ENCODE measurements at places on chromosomes 2 and 18.

DNA sequence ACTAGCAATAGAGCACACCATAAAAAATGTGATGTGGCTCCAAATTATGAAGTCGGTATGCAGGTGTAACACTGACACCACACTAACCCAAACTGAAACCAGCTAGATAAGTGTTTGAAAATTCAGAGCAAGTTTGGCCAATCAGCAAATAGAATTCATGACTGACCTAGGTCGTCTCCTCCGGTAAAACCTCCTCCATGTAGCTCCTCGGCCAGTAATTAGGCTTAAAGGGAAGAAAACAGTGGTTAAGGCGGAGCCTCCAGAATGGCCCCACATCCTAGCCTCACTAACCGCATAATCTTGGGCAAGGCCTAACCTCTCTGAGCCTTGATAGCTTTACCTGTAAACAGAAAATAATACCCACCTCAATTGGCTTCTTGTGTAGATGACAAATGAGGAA is 30.1 kb downstream of the C1D start:
- no peak for DNase-seq

GRCh38 chr2:8527031-8527430 is 154.8 kb upstream of the ID2 start:
- DNase-seq: no peak

DNA sequence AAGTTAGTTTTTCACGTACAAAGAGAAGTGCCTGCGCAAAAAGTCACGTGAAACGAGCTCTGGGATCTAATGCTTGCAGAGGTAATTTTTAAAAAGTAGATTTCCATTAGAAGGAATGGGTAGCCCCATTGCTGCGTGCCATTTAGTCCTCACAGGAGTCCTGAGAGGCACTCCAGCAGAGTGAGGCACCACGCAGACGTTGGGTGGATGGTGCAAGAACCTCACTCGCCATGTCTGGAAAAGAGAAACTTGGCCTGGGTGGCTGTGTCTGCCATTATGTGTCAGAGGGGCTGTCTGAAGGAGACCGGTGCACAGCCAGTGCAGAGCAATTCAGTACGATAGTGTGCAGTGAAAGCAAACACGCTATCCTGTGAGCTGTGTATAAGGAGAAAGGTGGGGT is 1.8 kb upstream of the HDAC4 start:
- no peak for DNase-seq

GRCh38 chr2:67579216-67579615 is 182.1 kb downstream of the ETAA1 start:
- DNase-seq: no peak

GRCh38 chr2:196217116-196217515 is 45.7 kb upstream of the STK17B start:
- DNase-seq: no peak

DNA sequence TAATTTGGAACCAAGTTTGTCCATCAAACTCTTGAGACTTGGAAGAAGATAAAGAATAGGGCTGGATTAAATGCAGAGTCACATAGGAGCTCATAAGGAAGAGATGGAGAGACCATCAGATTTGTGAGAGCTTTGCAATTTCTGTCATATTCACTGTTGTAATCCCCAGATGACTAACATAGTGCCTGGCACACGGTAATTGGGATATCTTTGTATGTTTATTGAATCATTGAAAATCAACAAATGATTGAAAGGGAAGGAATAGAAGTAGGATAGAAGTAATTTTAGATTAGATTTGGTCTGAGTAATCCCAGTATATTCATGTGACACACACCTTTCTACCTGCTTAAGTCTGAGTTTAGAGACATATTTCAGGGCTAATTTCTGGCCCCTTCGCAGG is 75.4 kb downstream of the LCLAT1 start:
- no peak for DNase-seq

DNA sequence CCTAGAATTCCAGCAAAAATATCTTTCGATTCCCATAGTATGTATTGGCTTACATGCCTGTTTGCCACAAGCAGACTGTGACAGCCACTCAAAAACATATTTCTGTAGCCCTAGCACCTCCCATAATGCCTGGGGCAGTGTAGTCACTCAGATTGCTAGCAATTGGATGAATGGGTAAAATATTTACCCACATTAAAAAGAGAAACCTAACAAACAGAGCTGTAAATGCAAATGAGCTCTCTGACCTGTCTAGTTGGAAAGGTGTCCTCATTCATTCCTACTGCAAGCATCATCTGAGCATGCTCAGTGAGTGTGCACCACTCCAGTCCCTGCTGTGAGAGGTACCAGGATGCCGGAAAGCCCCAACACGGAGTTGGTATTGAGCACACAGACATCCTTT is 234.0 kb upstream of the RAB12 start:
- DNase-seq: no peak

DNA sequence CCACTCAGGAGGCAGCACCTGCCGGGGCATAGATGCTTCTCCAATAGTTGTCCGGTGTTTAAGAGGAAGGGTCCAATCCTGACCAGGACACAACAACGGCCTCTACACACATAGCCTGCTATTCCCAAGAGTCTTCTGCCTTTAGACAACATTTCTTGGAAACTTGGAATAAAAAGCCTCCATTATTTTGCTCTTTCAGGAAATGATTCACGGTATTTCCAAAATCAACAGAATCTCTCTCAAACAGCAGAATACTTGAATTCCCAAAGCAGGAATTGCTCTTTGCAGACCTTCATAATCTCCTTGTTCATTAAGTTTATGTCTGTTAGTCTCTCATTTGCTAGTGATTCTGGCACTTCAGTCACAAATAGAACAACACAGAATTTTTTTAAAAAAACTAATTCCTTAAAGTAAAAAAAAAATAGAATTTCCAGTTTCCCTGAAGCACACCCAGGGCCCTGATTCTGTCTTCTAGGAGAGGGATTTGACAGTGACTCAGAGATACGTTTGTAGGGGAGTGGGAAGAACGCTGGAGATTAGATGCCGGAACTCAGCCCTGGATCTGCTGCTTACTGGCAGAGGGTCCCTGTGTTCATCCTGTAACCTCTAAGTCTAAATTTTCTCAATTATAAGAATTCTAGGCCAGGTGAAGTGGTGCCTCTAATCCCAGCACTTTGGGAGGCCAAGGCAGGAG is 74.7 kb downstream of the NAB1 start:
- DNase-seq: no peak

GRCh38 chr2:206323486-206323885 is 49.0 kb downstream of the ZDBF2 start:
- peak; percentile 11 for DNase-seq

DNA sequence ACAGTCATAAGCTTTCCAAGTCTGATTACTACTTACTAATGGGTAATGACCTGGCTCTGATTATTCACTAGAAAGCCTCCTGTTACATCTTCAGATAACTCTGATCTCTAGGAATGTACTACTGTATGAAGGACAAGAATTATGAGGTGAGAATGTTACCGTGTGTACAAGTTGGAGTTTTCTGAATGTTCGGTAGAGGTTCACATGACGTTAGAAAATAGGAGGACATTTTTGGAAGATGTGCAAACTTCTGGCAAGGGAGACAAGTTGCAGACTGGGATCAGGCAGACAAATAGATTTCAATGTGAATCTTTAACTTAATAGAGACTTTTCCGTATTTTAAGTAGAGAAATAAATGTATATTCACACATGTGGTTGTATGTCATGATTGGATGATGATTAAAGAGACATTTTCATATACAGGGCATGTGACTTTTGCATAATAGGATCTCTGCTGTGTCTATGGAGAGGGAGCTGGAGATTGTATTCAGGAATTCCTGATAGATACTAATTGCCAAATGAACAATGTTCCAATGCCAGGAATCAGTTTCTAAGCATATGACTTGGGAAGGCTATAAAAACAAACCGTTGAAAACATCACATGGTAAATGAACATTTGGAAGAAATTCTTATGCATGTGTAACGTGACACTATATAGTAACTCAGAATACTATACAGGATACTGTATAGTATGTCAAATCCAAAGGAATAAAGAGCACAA is 1695.8 kb upstream of the PIK3C3 start:
- DNase-seq: no peak

DNA sequence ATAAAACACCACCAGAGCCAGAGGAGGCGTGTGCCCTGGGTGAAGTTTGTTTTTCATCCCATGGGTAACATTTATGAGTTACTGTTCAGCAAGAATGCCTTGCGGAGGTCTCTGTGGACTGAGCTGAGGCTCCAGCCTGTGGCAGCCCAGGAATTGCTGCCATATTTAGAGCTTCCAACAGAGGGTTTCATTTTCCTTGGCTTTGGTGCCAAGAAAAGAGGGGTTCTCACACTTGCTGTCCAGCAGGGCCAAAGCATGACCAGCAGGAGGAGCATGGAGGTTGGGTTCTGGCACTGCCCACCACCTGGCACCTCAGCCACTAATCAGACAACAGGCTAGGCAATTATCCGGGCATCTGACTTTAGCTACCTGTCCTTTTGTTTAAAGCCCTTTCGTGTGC is 36.7 kb downstream of the EPAS1 start:
- no peak for DNase-seq

GRCh38 chr2:207253666-207254345 is 88.1 kb upstream of the KLF7 start:
- DNase-seq: no peak

- no peak for DNase-seq
These were observed 46.1 kb upstream of the PLB1 start for GRCh38 chr2:28449488-28450395.

GRCh38 chr18:34598120-34598635 is 111.9 kb upstream of the DTNA start:
- no peak for DNase-seq

GRCh38 chr2:236343400-236344161 is 79.4 kb upstream of the ASB18 start:
- peak; percentile 82 for DNase-seq

DNA sequence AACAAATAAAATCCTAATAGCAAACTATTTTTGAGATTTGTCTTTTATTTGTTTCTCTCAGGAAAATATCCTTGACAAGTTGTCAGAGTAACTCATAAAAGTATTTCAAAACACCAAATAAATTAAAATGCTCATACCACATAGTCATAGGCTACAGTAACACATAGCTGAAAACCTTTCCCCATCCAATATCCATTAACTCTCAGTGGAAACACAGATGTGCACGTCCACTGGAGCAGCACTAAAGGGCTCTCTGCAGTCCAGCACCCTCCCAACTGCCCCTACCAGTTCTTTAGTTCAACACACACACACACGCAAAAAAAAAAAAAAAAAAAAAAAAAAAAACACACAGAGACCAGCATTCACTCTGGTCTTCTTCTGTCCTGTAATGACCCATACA is 879 bp upstream of the XDH start:
- no peak for DNase-seq

DNA sequence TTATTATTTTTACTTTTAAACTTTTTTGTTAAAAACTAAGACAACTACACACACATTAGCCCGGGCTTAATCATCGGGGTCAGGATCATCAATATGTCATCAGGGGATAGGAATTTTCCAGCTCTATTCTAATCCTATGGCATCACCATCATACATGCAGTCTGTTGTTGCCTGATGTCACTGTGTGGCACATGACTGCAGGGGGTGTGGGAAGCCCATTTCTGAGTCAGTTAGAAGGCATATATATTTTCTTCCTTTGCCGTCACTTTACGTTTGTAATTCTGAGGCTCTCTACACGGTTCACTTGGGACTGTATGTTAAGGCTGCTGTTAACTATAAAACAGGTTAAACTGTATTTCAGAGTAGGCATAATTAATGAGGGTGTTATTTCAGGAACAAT is 144.4 kb upstream of the ITGA6 start:
- DNase-seq: no peak

GRCh38 chr2:202782940-202783558 is 88.5 kb downstream of the ICA1L start:
- no peak for DNase-seq

DNA sequence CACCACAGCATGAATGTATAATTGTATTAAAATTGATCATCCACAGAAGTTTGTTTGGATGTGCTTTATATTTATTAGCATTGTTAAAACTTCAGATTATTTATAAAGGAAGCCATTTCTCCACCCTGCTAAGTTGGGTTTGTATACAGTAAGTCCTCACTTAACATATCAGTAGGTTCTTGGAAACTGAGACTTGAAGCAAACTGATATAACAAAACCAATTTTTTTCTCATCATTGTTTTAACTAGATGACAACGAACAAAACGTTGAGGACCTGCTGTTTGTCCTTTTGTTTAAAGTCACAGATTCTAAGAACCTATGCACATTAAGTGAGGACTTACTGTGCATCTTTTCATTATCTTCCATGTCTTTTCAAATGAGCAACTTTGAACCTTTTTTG is 17.1 kb downstream of the C2orf69 start:
- DNase-seq: no peak

- no peak for DNase-seq
These were observed 260.1 kb upstream of the SMIM21 start for GRCh38 chr18:75687626-75688025.

- DNase-seq: no peak
These were observed 85.3 kb downstream of the ACVR1 start for GRCh38 chr2:157790780-157791179.

GRCh38 chr2:46383784-46384456 is 86.7 kb downstream of the EPAS1 start:
- no peak for DNase-seq

GRCh38 chr18:11927497-11927896 is 19.4 kb upstream of the MPPE1 start:
- no peak for DNase-seq

DNA sequence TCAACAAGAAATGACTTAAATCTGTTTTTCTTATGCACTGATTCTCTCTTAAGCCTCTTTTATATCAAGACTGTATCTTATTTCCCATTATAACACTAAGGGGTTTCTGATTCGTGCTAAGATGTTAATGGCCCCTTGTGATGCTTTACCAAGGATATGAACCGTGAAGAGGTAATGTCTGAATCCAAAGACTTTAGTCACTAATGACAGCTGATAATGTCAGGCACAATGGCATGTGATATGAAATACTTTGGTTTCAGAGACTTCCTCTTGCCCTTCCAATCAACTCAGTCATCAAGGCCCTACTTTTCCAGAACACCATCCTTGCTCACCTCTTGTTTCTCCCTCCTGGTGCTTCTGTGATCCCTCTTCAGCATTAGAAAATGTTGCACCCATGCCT is 262.8 kb downstream of the KCNE4 start:
- no peak for DNase-seq

- DNase-seq: no peak
These were observed 208.2 kb upstream of the REV1 start for GRCh38 chr2:99697811-99698568.

GRCh38 chr2:174040417-174040701 is 75.2 kb upstream of the SP3 start:
- no peak for DNase-seq

DNA sequence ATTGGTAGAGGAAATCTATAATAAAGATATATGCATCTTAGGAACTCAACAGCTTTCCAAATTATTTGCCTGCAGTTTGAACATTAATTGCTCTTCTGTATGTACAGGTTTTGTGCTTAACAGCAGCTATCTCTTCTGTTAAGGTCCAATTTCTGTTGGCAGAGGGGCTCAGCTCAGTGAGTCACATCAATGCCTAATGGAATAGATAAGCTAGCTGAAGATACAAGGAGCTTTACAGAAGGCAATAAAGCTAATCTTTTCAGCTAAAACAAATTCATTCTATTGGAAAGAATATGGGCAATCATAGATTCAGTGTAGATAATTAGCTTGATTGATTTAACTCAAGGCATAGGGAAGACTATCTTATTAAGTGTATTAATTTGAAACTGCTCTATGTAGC is 58.4 kb upstream of the UNC80 start:
- no peak for DNase-seq

GRCh38 chr2:98479959-98480524 is 35.4 kb downstream of the INPP4A start:
- no peak for DNase-seq

- no peak for DNase-seq
These were observed 4.6 kb downstream of the TXNL4A start for GRCh38 chr18:79983793-79984192.

- no peak for DNase-seq
These were observed 127.6 kb downstream of the PMAIP1 start for GRCh38 chr18:60027397-60027796.

Measured in NAMALWA (cell line).